Effector memory CD4-positive, alpha-beta T cell (primary cell): ENCODE measurements at places on chromosomes 5 and 9.

- no peak for DNase-seq
Measured at GRCh38 chr5:176540476-176540899, 3.3 kb upstream of the RNF44 start.

DNA sequence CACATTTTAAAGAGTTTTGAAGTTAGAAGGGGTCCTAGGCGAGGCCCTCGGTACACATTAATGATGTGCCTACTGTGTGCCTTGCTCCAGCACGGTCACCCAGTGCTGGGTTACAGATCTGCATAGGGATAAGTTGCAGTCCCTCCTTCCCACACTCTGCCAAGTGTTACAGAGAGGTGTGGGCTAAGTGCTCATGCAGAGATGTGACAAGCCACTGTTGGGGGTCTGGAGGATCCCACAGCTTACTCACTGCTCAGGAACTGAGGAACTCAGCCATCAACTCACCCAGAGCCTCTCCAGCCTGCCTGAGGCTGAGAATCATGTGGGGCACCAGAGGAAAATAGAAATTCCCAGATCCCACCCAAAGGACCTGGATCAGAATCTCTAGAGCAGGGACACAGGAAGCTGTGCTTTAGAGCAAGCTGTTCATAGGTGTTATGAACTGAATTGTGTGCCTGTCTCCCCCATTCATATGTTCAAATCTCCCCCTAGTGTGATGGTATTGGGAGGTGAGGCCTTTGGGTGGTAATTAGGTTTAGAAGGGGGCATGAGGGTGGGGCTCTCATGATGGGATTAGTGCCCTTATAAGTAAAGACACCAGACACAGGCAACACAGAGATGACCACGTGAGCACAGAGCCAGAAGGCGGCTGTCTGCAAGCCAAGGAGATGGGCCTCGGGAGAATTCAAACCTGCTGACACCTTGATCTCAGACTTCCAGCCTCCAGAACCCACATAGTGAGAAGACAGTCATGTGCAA lies 164.1 kb downstream of the HSD17B3 start:
- DNase-seq: no peak

DNA sequence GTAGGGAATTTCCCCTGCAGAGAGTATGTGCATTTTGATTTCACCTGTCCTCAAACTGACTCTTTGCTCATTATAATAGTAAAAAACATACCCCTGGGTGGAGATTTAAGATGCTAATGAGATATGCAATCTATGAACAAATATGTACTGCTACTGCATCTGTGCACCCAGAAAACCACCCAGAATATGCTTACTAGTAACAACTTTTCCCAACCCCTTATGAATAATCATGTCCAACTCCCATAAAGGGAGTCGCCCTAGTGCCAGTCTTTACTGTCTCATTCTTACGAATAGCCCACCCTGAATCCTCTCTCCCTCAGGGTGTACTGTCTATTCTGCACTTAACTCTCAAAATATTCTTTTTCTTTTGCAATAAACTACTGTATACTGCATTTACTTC lies 39.0 kb upstream of the ZFP37 start:
- DNase-seq: no peak

GRCh38 chr9:111050819-111051218 lies 12.5 kb upstream of the LPAR1 start:
- no peak for DNase-seq

DNA sequence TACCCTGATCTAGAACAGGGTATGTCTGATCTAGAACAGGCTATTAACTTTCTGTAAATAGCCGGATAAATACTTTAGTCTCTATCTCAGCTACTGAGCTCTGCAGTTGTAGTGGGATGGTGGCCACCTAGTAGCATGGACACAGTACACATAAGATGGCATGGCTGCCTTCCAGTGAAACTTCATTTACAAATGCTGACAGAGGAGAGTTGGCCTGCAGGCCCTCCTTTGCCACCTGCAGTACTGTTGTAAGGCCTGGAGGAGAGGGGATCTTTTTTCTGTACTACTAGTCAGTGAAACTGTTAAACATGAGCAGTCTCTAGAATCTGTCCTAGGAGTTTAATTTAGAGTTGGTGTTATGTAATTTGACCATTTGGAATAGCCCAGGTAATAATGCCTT lies 86.0 kb downstream of the TRIO start:
- no peak for DNase-seq

DNA sequence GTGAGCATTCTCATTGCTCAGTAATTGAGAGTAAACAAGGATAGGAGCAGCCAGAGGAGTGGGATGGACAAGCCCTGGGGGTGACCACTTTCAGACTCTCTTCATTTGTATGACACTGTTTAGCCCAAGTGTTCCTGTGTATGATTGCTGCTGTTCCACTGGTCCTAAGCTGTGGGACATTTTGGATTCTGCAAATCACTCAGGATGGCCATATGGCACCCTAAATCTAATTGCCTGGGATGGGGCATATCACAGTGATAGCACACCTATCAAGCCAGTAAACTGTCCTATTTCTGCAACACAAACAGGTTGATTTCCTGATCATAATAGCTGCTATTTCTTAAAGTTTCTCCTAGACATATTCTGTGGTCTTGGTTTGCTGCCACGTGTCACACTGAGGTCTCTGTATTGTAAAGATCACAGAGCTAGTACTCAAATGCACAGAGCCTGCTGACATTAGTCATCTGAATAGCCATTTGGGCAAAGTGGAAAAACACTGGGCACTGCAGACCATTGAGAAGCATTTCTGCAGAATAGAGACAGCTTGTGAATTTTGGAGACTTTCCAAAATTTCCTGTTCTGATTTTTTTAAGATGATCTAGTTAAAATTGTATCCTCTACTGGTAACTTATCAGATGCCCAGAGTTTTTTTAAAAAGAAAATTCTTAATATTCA lies 320.2 kb downstream of the RFX3 start:
- no peak for DNase-seq

- no peak for DNase-seq
Measured at GRCh38 chr5:52799358-52799982, 11.8 kb downstream of the ITGA1 start.

DNA sequence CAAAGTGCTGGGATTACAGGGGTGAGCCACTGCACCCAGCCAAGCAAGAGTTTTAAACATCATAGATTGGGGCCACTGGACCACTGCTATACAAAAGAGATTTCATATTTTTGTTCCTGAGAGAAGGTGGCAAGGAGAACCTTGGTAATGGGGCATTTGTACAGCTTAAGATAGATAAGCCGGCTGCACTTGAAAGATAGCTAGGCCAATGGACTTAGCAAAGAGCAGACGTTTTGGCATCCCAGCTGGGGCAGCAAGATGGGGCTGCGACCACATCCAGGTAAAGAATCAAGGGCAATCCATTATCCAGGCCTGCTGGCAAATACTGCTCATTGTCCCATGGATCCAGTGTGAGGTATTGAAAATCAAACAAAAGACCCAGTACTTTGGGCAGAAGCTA lies 3.9 kb upstream of the ISCA1 start:
- no peak for DNase-seq

DNA sequence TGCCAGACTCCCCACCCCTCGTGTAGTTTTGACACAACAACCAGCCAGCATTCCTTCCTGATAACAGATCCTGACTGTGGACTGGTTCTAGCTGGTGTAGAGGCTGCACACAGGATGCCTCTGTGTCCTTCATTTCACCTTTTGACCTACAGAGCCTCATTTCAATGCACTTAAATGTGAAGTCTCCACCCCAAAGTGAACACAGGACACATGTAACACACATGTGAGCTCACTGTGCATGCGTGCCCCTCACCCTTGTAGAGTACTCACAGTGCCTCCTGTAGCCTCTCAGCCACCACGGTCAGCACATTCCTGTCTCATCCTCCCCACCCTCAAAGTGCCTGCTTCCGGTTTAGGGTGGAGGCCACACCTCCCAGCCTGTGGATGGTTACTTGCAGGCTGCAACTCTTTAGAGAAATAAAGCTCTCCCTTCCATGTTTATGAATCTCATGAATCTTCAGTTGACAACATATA lies 11.6 kb upstream of the NKD2 start:
- no peak for DNase-seq

GRCh38 chr5:116289276-116289675 lies 204.5 kb downstream of the COMMD10 start:
- DNase-seq: no peak

DNA sequence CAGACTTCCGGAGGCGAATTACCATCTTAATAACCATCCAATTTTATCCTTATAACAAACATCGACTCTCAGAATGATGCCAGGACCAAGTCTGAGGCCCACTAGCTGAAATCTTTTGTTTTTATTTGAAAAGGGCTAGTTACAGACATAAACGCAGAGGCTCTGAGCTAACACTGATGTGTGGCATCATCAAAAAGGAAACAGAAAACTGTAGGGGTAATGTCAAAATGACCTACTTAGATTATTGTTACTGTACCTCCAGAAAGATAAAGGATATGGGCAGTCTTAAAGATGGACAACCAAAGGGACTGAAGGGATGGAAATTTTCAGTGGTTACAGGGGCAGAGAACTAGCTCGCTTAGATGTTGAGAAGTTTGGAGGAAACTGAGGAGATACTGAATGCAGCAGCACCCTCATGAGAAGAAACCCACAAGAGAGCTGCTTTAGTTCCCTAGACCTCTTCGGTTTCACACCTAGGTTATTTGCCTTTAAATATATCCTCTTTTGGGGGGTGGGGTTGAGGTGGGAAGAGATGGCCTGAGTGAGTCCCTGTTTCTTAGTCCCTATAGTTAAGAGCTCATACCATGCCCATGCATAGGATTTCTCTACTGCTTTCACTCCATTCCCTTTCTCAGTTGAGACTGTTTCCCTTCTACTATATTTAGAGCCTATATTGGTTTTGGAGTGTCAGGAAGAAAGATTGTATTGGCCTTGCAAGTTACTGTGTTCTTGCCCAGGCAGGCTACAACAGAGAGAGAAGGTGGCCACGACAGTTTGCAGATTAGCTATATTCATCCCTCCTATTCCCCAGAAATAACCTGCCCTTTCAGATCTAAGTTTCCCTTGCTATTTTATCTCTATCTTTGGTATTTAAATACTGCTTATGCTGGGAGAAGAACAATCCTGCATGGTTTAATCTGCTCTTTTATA lies 320.4 kb upstream of the EFNA5 start:
- DNase-seq: no peak

- no peak for DNase-seq
Measured at GRCh38 chr5:117456866-117457470, 882.3 kb upstream of the SEMA6A start.

DNA sequence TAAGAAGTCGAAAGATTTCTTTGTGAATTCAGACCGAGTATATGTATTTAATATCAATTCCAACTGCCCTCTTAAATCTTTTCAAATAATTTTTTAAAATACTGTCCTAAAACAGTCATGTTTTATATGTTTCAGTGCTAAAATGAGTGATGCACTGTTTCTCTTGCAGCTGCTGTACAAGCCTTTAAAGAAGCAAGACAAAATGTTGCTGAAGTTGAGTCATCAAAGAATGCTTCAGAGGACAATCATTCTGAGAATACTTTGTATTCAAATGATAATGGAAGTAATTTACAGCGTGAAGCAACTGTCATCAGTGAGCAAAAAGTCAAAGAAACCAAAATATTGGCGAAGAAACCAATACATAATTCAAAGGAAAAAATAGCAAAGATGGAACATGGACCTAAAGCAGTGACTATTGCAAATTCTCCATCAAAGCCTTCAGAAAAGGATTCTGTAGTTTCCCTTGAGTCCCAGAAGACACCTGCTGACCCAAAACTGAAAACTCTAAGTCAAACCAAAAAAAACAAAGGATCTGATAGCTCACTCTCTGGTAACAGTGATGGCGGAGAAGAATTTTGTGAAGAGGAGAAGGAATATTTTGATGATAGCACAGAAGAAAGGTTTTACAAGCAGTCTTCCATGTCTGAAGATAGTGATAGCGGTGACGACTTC lies 58.0 kb downstream of the LOX start:
- DNase-seq: no peak

- DNase-seq: no peak
Measured at GRCh38 chr5:149724884-149725283, 5.2 kb upstream of the PPARGC1B start.

DNA sequence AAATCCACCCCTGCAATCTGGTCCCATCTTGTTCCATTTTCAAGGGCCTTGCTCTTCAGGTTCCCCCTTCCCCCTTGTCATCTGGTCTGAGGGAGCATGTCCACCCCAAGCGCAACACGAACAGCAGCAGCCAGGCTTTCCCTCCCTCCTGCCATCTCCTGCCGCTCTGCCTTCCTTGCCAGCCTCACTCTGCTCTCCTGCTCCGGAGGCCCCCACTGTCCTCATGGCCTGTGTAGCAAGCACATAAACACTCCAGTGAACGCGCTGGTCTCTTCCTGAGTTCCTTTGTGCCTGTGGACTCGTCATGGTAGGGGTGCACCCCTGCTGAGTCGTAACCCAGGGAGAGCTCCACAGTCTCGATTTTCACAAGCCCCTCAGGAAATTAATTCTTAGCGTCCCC lies 29.9 kb downstream of the TENT4A start:
- DNase-seq: no peak

DNA sequence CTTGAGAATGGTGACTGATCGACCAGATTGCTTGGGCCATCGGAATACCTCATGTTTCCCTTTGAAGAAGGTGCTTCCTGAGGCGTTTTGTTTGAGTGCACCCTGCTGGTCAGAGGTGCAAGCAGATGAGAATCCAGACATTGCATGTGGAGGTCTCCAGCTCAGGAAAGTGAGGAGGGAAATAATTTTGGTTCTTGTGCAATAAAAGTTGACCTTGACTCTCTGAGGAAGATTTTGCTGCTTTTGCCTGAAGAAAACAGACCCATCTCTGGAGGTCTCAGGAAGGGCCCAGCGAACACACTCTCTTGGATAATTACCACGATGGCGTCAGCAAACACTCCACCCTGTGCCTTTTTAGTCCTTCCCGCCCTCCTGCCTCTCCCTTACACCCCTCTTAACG lies 69.7 kb downstream of the GRAMD2B start:
- no peak for DNase-seq

DNA sequence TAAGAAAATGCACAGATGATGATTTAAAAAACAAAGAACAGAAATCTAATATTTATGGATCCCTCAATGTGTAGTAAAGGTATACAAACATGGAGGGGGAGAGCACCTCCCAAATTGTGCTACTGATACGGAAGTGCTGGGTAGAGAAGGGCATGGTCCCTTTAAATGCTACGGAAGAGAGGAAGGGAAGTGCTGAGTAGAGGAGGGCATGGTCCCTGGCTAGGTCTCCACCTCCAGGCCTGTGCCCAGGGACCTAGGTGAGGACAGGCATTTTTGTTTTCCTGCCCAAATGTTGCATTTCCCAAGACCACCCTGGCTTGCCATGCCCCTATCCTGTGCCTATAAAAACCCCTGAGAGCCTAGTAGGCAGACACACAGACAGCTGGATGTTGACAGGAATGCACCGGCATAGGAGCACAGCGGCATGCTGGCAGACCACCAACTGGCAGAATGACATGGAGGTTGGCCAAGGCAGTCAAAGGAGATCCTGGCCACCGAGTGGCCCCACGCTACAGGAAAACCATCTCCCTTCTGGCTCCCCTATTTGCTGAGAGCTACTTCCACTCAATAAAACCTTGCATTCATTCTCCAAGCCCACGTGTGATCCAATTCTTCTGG lies 62.1 kb upstream of the SPDL1 start:
- no peak for DNase-seq

GRCh38 chr5:177612215-177612673 lies 12.3 kb downstream of the B4GALT7 start:
- DNase-seq: no peak
